ENCODE measurements at places on chromosomes 2 and 18. TPM values are rescaled to one million over a fixed set of nuclear protein-coding genes. Genes with fewer than 3 reads are reported as not detected.

- no peak for DNase-seq
Measured at GRCh38 chr2:25470806-25471205, 129.1 kb upstream of the DNMT3A start.

DNA sequence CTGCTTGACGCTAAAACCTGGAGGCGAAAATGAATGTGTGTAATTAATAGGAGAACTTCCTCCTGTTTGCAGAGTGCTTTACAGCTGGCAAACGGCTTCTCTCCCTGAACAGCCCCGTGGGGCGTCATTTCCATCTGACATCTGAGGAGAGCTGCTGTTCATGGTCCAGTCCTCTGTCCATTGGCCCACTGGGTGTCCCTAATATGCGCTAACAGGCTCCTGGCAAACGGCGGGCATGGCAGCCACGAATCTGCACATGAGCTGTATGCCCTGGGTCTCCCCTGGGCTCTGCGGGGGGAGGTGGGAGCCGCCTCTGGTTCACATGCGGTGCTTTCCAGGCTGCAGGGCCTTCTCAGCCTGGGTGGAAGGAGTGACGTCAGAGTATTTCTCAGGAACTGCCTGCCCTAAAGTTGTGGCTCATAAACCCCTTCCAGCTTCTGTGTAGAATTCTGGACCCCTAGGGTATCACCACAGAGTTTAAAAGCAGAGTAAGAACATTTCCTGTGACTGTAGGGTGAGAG, 73.2 kb downstream of the LRRFIP1 start:
- no peak for DNase-seq

DNA sequence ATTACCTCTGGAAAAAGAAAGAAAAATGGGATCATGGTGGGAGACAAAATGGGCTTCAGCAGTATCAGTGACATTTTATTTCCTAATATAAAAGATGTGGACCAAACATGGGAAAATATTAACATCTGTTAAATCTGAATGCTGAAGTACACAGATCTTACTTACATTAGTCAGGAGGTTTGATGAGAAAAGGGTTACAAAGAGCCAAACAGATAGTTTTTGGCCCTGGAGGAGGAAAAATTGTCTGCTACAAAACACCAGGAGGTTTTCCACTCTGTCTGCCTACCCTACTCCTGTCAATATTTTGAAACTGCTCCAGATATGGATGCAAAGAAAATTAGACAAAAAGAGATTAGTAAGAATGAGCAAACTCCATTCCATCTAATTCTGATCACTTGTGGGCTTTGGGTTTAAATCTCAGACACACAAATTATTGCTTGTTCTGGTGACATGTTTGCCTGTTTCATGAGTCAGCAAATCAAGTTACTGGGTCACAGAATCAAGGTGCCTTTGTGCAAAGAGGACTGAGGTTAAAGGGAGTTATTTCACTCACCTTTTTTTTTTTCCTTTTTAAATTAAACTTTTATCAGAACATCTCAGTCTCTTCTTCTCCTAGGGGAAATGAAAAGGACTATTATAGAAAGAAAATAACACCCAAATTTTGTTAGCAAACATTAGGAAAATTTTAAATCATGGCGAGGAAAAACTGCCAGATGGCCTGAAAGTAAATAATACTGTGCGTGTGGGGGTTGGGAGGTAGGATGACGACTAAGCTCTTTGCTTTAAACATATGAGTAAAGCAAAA, 87.0 kb upstream of the SPATS2L start:
- DNase-seq, result peak; percentile 72

The SKOR2 gene
- not detected for polyA plus RNA-seq

- DNase-seq, result no peak
Measured at GRCh38 chr2:241074901-241075540, 27.1 kb downstream of the MTERF4 start.

The EFEMP1 gene
- not detected for polyA plus RNA-seq

The IL36RN gene
- polyA plus RNA-seq, result not detected

DNA sequence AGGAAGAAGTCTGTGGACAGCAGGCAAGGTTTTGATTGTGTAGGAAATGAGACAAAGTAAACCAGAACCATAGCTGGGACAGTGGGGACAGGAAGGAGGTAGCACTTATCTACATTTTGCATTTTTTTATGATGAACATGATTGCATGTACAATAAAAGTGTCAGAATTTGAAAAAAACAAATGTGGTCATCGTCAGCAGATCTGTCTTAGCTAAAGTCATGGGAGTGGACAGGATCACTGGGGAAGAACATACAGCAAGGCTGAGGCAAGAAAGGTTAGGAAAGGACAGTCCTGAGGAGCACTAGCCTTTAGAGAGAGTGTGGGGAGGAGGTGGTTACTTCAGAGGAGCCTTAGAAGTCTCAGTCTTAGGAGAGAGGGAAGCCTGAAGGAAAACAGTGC, 35.1 kb upstream of the SLC14A2 start:
- no peak for DNase-seq

GRCh38 chr2:118841450-118841827, 6.0 kb downstream of the EN1 start:
- DNase-seq, result no peak

DNA sequence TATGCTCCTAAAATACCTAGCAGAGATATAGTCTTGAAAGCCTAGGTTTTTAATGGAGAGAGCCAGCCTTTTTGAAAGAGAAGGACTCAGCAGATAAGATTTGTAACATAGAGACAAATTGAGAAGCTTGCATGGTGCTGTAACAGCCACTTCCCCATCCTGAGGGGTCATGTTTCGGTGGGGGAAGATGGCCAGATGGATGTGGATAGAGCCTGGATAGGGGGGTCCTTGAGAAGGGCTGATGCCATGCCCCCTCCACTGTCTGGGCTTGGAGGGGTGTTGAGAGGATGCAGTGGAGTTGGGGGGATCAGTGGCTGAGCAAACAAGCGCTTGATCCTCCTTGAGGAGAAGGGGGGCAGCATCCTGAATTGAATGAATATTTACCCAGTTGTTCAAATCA, 178.0 kb upstream of the HS6ST1 start:
- no peak for DNase-seq

DNA sequence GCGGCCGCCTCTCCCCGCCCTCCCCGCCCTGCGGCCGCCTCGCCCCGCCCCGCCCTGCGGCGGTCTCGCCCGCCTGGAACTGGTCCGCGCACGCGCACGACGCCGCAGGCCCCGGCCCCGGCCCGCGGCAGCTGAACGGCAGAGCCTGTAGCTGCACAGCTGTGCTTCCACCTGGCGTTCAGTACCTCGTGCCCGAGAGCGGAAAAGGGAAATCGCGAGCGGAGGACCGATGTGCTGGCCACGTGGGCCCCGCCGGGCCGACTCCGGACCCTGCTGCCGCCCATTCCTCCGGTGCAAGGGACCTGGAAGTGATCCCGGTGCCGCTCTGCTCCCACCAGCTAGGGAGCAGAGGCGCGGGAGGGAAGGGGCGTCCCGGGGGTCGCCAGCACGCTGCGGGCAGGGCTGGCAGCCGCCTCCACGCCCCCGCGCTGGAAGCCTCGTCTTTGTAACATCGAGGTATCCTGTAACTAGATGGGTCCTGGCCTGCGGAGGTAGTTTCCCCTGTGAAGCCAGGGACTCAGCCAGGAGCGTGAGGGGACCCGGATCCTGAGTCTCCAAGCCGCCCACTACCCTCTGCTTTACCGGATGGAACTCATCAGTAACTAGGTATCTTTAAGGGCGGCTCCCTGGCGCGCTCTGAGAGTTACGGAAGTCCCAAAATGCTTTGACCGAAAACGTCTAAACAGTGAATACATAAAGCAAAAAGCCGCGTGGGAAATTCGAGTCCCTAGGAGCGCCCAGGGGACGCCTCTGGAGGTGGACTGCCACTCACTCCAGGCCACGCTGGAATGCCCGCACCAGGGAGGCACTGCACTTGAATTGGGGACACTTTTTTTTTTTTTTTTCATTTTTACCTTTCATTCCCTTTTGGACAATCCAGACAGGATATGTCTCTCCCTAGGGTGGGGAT, 704 bp upstream of the ODC1 start:
- DNase-seq, result peak; percentile 90

GRCh38 chr2:238431456-238431855, 4.7 kb downstream of the ASB1 start:
- no peak for DNase-seq

DNA sequence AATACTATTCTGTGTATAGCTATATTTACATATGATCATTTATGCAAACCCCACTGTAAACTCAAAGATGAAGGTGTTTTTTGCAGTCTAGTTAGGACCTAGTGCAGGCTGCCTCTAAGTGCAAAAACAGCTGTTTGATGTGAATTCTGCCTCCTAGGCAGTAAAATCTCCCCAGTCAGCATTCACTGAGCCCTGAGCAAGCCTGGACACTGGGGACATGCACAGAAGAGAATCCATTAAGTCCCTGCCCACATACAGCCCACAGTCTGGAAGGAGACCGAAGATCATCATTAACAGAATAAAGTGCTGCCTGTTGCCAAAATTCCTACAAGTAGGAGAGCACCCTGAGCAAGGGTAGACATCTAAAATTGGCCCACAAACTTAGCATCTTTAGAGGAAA, 14.4 kb upstream of the BIN1 start:
- DNase-seq, result no peak

The FER1L5 gene
- 0.08 TPM for polyA plus RNA-seq

DNA sequence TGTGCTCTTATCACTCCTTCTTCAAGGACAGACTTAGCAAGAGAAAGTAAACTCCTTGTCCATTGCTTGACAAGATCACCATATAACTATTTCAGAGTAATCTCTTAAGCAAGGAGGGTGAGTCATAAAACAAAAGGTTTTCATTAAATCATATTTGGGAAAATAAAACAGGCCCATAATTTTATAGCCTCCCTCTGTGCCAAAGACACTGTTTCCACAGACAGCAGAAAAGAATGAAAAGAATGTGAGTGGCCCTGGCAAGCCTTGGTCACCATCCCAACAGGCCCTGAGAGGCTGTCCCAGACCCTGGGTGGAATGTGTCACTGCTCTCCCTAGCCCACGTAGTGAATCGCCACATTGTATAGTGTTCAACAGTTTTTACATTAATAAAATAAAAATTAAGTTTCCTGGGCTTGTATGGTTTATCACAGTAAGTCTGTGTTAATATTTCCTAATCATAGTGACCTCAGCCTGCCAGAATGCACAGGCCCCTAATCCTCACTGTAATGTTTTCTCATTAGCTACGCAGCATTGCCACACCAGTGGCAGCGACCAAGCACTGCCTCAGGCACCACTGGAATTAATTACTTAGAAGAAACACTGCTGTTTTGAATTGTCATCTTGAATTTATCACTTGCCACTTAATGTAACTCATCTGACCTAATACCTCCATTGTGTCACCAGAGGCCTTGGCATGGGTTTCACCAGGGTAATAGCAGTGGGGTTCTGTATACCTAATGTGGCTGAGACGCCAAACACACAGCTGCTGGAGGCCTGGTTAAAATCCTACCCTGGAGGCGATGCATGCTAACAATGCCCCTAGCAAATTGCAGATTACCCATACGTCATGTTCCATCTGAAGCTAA, 401.9 kb downstream of the LNPK start:
- no peak for DNase-seq

GRCh38 chr18:50721006-50721405, 98.8 kb downstream of the MRO start:
- DNase-seq, result no peak

The SIX2 gene
- polyA plus RNA-seq, result not detected

GRCh38 chr2:24721470-24721869, 71.7 kb downstream of the PTRHD1 start:
- DNase-seq, result no peak

The UGT1A3 gene
- 0.39 TPM for polyA plus RNA-seq

The TRIM54 gene
- polyA plus RNA-seq, result 0.14 TPM

DNA sequence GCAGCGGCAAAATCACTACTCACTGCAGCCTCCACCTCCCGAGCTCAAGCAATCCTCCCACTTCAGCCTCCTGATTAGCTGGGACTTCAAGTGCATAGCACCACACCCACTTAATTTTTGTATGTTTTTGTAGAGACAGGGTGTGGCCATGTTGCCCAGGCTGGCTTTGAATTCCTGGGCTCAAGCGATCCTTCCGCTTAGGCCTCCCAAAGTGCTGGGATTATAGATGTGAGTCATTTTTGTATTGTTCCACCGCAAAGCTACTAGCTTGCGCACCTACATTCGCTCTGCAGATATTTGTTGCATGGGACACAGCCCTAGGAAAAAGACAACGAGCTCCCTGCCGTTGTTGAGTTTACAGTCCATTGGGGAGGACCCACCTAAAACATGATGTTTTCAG, 173.5 kb upstream of the AGAP1 start:
- no peak for DNase-seq

DNA sequence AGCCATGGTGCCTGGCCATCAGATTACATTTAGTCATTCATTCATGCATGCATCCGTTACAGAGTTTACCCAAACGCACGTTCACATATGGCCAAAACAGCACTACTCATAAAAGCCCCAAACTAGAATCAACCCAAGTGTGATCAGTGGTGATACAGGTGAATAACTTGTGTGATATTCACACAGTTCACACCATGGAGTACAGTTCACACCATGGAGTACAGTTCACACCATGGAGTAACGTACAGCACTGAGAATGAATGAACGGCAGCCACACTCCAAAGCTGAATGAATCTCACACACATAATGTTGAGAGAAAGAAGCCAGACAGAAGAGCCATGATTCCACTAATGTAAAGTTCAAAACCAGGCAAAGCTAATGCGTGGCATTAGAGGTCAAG, 12.3 kb upstream of the SLC66A3 start:
- DNase-seq, result no peak

DNA sequence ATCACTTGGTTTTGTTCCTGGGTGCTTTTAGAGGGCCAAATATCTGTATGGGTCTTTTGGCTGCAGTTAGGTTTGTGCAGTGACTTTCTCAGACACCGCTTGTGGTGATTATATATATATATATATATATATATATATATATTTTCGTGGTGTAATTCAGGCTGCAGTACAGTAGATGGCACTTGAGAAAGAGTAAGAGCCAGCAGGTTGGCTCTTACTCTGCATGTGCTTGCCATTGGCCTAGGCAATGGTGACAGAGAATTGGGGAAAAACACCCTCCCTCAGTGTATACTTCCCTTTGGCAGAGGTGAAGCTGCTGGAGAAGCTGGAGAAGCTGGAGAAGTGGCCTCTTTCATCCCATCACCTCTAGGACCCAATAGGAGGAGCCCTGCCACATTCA, 22.2 kb upstream of the MYL1 start:
- no peak for DNase-seq

All from HepG2 (cell line).